Stimulated activated naive CD4-positive, alpha-beta T cell (primary cell): ENCODE measurements at places on chromosomes 4 and X.

DNA sequence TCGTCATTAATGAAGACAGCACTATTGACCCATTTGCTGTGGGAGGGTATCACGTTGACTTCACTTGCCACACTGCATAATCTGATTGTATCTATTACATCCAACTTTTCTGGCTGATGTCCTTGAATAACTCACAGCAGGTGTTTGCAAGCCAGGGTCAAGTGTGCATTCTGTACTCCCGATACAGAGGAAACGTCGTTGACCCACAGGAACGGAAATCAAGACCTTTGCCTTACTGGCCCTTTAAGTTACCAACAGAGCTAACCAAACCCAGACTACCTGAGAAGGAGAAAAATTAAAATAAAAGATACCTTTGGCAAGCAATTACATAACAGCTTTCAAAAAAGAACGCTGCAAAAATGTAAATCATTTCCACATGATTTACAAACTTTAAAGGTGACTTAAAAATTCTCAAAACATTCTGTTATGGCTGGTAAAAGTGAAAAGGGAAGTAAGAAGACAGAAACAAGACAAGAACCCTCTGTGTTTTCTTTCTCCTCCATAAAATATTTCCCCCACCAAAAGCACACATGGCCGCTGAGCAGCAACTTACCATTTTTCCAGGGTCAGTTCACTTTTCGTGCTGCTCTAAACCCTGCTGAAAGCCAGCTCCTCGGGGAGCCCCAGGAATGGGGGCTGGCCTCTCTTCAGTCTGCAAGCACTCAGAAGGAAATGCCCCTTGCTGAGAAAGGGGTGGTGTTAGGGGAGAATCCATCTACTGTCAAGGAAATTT, 6.5 kb upstream of the SHISA3 start:
- DNase-seq, result no peak

DNA sequence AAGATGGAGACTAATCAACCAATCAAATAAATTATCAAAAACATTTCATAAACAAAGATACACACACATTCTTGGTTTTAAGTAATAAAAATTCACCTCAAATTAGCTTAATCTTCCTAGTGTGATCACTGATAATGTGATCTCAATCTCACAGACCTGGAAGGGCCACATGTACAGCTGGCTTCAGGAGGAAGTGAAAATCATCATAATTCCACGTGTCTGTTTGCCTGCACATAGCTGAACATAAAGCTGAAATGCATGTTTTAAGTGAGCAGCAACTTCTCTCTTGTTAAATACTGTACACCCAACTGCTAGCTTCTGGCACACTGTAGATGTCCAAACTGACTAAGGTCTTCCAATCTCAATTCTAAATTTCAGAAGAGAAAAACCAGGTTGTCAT, 53.8 kb downstream of the ARHGAP6 start:
- no peak for DNase-seq

DNA sequence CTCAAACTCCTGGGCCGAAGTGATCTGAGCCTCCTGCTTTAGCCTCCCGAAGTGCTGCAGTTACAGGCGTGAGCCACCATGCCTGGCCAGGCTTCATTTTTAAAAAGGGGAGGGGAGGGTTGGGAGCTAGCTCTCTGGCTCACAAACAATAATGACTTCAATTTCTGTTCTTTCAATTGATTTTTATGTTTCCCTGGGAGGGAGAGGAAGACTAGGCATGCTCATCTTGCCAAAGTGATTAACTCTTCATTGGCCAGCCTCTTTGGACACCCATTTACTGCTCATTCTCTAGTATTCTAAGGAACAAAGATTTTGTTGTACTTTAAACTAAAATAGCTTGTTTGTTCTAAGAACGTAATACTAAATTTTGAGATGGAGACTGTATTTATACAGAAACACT, 43.4 kb upstream of the TRIM2 start:
- DNase-seq, result no peak

- no peak for DNase-seq
Observed at GRCh38 chr4:48665555-48666186, 114.4 kb downstream of the FRYL start.

DNA sequence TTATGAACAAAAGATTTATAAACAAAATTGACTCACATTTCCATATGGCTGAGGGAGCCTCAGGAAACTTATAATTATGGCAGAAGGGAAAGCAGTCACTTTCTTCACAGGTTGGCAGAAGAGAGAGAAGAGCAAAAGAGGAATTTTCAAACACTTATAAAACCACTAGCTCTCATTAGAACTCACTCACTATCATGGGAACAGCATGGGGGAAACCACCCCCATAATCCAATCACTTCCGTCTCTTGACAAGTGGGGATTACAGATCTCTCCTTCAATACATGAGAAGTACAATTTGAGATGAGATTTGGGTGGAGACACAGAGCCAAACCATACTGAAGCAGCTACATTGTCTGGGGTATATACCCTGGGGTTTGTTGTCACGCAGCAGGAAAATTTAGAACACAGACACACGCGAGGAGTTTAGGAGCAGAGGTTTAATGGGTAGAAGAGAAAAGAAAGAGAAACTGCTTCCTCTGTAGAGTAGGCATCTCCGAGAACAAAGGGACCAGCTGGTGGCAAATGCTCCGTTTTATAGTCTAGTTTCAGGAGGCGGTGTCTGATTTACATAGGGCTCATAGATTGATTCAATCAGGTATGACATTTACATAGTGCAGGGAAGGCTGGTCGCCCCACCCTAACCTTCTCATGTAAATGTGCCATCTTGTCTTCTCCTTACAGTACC, 2277.7 kb upstream of the AGA start:
- no peak for DNase-seq

GRCh38 chr4:122666527-122667245, 45.8 kb upstream of the IL21 start:
- no peak for DNase-seq

DNA sequence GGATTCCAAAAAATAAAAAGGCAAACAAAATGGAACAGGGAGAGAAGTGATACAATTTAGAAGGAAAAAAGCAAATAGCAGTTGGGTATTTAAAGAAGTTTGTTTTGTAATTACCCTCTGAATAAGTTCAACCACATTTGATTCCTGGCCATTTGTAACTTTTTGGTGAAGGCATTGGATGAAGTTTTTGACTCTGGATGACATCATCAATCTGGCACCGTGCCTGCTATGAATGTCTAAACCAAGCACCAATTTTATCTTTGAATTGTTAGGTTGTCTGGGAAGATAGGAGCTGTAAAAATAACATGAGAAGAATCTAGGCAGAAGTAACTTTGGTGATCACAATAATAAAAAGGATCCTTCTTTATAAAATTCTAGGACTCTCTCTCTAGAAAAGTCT, 29.5 kb downstream of the TMPRSS11A start:
- DNase-seq, result no peak

DNA sequence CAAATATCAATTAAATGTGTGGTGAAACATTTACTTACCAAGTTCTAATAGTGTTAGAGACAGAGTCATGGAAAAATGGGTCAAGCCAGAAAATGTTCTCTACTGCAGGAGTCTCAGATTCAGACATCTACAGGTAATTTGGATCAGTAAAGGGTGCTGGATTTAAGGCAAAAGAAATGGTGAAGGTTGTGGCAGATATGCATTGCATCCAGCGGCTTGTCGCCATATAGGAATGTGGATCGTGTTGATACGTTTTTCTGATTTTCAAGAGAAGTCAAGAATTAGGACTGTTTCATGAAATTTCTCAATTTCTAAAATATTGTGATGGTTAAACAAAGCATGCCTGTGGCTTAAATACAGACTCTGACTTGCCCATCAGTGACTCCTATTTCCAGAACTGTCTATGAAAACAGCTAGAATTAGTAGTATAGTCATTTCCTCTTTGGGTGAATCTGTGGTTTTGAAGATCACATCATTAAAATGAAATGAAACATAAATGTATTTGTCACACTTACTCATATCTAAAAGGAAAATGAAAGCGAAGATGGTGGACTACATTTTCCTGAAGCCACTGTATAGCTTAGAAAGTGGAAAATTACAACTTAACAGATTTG, 110.1 kb upstream of the VEGFC start:
- DNase-seq, result no peak

DNA sequence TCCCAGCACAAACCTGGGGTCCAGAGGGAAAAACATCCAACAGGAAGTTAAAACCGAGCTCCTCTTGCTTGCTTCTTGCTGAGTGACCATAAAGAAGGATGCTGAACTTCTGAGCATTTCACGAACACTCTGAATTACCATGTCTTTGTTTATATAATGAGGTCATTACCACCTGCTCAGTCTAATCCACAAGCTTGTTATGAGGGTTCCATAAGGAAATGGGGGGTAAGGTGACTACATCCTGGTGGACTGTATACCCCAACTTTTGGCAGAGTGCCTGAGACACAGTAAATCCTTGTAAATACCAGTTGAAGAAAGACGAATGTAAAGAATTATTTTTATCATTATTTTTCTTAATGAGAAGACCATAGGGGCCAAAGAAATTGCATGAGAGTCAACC, 16.8 kb downstream of the CCDC149 start:
- no peak for DNase-seq

DNA sequence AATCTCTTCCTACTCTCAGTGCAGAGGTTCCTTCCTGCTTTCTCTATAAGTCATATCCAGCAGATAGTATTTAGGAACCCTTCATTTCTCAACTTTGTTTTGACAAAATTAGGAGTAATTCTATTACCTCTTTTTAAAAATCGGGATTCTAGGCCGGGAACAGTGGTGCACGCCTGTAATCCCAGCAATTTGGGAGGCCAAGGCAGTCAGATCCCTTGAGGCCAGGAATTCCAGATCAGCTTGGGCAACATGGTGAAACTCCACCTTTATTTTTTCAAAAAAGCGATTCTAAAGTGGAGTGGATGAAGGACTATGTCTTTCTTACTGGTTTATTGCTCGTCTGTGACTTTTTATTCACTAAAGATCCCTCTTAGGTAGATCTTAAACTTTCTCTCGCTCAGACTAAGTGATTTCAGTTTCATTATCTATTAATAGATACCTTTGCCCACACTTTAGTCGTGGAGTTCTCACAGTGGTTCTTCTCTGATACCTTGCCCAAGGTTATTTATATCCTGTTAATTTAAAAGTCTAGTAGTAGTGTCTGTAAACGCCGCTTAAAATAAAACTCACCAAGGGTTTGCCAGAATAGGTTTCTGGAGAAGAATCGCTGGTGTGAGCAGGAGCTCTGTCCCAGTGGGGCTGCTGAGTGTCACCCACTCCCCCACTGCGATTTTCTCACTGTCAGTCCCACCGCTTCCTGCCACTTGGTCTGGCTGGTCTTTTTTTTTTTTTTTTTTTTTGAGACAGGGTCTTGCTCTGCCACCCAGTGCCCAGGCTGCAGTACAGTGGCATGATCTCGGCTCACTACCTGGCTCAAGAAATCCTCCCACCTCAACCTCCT, 27.0 kb upstream of the TMEM131L start:
- peak; percentile 16 for DNase-seq

DNA sequence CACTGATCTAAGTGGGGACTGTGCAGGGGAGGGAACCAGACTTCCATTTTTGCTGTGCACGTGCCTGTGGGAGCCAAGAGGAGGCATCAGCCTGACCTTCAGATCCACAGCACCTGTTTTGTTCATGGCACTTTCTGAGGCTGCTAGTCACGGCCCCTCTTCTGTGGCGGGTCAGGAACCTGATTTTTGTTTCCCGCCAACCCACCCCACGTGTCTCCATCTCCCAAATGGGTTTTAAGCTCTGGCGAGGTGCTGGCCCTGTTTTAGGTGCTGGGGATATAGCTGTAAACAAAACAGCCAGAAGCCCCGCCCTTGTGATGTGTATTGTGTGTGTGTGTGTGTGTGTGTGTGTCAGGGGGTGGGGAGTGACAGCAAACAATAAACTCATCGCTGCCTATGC, 60.4 kb upstream of the GRPEL1 start:
- DNase-seq, result no peak

- no peak for DNase-seq
Observed at GRCh38 chrX:150148749-150149672, 210.7 kb upstream of the EOLA2 start.

GRCh38 chr4:107586371-107586770, 133.7 kb downstream of the PAPSS1 start:
- no peak for DNase-seq

- DNase-seq, result no peak
Observed at GRCh38 chr4:68953056-68953596, 1.5 kb upstream of the UGT2A3 start.

DNA sequence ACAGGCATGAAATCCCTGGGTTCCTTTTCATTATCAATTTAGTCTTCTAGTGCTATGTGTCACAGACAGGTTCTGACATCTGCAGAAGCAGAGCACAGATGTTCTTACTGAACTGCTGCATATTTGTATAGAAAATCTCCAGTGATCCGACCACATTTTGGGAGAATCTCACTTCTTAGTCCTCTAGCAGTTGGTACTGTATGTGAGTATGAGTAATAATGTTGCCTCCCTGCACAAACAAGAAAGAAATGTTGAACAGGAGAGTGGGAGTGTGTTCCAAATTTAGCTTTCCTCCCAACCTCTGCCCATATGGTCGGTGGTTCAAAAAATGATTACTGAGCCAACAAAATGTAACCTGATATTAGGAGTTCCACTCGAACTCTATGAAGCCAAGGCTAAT, 165.3 kb upstream of the GPC4 start:
- no peak for DNase-seq

GRCh38 chr4:122232633-122233032, 80.5 kb downstream of the BLTP1 start:
- no peak for DNase-seq

DNA sequence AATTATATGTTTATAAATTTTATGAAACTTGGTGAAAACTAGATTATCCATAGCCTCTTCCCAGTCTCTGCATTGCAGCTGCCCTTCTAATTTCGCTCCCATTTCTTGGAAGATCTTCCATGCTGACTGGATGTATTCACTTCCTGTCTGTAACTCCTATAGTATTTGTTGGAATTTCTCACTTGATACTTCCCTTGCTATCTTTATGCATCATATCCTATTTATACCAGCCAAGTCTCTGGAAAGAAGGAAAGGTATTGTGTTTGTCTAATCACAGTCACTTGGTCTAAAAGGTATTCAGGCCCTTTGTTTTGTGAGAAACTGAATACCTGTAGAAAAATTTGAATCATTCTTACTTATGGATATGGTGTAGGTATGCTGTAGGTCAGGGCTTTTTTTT, 870.9 kb upstream of the FRG1 start:
- no peak for DNase-seq
